ENCODE measurements at places on chromosomes 13 and 19.

DNA sequence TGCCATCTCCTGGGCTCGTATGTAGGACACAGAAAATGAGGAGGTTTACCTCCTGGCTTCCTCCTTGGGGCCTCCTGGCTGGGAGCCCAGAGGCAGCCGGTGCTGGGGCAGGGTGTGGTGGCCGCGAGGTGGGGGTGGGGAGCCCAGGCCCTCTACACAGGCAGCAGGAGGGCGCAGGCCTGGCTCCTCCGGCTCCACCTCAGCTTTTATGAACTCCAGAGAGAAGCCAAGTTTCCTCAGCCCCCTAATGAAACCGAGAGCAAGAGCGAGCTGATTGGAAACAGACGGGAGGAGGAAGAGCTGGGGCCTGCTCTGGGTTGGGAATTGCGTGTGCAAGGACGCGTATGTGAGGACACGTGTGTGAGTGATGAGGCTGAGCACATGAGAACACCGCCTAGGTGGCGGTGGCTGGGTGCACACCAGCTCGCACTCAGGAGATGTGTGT, 23.1 kb downstream of the LYL1 start:
- DNase-seq, result no peak

GRCh38 chr13:51230477-51231105, 8.4 kb downstream of the FAM124A start:
- DNase-seq, result no peak

DNA sequence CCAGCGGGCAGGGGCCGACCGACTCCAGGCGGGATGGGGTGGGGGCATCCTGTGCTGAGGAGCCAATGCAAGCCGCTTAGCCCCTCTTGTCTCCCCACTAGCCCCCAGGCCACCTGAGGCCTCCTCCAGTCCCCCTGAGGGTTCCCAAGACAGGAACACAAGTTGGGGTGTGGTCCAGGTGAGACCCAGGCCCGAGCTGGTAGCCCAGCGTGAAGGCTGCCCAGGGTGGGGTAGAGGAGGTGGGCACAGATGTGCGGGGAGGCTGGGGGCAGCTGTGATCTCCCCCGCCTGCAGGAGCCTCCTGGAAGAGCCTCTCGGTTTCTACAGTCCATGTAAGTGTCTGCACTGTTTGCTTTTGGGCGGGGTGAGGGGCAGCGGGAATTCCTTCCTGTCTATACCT, 10.4 kb downstream of the TLE6 start:
- DNase-seq, result no peak

DNA sequence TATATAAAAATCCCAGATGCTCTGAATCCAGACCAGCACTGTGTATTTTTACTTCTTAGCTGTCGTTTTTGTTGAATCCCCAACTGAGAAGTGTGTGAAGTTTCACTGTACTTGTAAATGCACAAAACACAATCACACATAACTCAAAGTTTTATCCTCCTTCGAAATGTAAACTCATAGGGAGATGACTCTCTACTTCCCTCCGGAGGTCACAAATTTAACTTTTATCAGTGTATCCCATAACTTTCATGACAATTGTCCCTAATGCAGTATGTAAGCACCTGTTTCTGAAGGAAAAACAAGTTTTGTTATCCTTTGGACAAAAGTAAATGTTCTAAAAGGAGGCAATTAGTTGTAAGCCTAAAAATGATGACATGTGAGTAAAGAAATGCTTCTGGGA, 665.0 kb upstream of the SLITRK6 start:
- no peak for DNase-seq

DNA sequence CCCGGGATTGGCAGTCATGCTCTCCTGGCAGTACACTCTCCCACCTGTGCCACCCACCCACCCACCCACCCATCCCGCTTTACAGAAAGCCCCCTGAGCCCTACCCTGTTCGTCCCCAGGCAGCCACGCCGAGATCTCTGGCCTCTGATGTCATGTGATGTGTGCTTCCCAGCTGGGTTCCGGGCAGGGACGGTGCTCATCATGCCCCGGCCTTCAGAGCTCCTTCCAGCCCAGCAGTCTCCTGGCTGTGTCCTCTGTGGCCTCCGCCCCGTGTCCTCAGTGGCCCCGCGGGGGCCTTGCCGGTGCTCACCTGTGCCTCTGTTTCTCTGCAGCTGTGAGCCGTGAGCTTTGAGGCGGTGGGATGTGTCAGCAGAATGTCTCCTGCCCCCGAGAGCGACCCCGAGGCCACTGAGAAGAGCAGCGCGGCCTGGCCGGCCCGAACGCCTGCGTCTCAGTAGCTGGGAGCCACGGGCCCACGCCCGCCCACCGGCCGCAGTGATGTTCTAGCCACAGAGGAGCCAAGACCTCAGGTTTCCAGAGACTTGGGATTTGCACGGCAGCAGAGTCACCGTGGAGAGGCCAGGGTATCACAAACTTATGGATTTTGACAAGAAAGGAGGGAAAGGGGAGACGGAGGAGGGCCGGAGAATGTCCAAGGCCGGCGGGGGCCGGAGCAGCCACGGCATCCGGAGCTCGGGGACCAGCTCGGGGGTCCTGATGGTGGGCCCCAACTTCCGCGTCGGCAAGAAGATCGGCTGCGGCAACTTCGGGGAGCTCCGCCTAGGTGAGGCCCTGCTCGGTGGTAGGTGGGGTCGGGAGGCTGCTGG, 28.4 kb downstream of the CSNK1G2 start:
- no peak for DNase-seq

DNA sequence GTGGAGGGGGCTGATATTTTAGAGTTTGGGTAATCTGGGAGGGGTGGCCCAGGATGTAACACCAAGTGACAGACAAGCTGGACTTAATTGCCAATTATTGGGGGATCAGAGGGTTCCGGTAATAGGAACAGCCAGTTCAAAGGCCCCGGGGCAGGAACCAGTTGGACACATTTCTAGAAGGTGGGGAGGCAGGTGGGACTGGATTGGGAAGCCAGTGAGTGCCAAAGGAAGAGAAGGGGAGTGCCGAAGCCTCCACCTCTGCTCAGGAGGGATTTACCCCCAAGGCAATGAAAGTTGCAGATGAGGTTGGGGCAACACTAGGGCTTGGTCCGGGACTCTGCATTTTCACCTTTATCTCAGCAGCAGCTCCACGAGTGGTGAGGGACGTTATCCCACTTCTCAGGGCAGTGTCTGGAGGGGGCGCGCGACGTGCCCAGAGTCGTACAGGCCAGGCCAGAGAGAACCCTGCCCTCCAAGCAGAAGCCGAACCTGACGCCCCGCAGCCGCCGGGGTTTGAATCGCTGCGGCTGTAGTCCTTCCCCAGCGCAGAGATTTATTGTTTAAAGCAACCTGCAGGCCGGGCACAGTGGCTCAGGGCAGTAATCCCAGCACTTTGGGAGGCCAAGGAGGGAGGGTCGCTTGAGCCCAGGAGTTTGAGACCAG, 5.7 kb upstream of the JUND start:
- DNase-seq, result no peak

- no peak for DNase-seq
Observed at GRCh38 chr13:51666374-51666773, 82.1 kb downstream of the WDFY2 start.

GRCh38 chr13:111267784-111268183, 52.7 kb upstream of the TEX29 start:
- no peak for DNase-seq

GRCh38 chr13:91045351-91046034, 302.0 kb upstream of the MIR17HG start:
- no peak for DNase-seq

DNA sequence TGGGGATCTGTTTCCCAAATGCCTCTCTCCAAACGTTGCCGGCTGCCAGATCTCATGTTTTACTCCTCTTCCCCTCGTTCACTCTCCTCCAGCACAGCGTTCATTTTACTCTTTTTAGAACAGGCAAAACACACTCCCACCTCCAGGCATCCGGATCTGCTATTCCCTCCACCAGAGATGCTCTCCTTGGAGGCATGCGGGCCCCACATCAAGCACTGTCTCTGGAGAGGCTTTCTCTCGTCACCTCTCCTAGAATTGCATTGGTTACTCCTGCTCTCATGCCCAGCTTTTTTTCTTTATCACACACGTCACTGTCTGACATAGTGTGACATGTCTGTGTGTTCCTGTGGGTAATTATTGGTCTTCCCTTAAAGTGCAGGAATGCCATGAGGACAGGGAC, 20.1 kb upstream of the MYADM start:
- no peak for DNase-seq
